Activated CD4-positive, alpha-beta T cell treated with anti-CD3 and anti-CD28 coated beads for 24 hours (primary cell): ENCODE measurements at places on chromosomes 5 and 9.

DNA sequence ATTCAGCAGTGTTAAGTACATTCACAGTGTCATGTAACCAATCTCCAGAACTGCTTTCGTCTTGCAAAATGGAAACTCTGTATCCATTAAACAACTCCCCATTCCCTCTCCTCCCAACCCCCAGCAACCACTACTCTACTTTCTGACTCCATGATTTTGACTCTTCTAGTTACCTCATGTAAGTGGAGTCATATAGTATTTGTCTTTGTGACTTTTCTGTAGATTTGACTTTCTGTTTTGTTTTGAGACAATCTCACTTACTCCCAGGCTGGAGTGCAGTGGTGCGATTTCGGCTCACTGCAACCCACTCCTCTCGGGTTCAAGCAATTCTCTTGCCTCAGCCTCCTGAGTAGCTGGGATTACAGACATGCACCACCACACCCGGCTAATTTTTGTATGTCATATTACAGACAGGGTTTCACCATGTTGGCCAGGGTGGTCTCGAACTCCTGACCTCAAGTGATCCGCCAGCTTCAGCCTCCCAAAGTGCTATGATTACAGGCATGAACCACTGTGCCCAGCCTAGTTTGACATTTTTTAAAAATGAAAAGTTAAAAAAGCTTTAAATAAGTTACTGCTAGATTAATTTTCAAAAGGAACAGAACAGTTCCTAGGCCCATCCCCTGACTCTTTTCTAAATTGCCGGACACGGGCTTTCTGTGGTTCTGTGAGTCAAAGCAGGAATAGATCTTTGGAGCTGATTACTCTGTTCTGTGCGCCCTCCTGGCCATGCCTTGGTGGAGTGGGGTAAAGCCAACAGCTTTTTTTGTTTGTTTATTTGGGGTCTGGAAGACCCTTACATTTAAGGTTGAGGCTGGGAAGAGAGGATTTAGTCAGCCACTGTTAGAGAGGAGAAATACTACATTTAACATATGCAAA lies 59.3 kb downstream of the RALGPS1 start:
- no peak for DNase-seq

DNA sequence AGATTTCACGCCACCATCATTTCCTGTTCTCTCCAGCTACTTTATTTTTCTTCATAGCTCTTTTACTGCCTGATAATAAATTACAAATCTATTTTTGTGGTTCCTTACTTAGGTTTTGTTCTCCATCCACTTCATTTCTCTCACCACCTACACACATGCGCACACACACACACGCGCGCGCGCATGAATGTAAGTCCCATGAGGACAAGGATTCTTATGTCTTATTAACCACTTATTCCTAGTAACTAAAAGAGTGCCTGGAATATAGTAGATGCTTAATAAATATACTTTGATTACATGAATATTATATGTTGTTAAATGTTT lies 116.5 kb downstream of the TRPM6 start:
- DNase-seq = peak; percentile 17

- no peak for DNase-seq
Measured at GRCh38 chr5:56549096-56549886, 266.1 kb upstream of the MAP3K1 start.

DNA sequence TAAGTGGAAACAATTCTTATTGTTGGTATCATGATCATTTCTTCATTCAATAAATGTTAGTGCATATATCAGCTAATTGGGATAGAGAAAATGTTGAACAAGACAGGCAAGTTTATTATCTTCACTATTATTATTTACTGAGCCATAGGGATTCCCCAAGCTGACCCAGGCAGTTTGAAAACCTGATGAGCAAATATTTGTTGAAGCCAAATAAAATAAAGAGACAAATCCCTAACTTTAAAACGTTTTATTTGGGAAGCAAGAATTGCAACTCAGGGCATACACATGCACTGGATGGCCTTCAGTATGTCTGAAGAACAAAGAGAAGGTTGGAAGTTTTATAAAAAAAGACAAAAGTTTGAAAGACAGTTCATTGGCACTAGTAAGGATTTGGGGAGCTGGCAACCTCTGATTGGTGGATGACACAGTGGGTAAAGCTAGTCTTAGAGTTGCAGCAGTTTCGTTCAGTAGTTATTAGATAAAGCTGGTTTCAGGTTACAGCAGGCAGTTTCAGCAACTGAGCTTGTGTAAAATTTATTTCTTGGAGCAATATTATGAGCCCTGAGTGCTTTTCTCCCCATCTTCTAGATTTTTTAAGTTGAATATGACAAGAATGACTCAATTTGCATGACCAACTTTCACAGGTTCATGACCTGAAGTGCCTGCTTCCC lies 44.7 kb upstream of the PRLR start:
- no peak for DNase-seq

DNA sequence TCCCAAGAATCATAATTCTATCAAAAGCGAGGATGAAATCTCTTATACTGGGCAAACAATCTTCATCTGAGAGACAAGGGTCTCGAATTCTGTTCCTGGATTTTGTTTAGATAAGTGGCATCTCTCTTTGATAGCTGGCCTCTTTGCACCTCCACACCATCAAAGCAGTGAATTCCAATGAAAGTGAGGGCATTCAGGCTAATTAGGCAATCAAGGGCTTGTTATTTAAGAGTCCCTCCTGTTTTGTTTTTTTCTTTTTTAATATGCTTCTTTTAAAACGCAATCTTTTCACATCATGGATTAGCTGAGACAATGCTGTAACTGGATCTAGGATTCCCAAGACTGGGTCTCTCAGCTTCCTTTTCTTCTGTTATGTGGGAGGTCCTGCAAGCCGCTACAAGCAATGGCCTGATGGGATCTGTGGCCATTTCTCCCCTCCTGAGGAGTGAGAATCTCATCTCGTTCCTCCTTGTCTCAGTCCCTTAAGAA lies 67.9 kb downstream of the TNC start:
- no peak for DNase-seq

- peak; percentile 72 for DNase-seq
Measured at GRCh38 chr5:157948738-157949410, 89.9 kb upstream of the CLINT1 start.

DNA sequence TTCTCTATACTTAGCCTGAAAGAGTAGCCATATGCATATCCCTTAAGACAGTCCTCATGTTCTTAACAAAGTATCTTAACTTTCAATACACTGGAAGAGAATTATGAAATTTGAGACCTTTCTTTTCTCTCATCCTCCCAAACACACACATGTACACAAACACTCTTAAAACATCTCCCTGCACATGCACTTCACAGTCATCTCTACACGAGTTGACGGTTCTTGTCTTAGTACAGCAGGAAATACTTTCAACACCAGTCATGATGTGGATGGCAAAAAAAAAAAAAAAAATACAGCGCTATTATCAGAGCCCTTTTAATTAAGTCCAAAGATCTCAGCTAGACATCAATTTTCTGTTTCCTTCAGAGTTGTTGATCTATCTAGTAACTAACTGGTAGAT lies 43.6 kb upstream of the PCSK1 start:
- DNase-seq = no peak

GRCh38 chr9:92990461-92990860 lies 43.1 kb downstream of the FGD3 start:
- no peak for DNase-seq

DNA sequence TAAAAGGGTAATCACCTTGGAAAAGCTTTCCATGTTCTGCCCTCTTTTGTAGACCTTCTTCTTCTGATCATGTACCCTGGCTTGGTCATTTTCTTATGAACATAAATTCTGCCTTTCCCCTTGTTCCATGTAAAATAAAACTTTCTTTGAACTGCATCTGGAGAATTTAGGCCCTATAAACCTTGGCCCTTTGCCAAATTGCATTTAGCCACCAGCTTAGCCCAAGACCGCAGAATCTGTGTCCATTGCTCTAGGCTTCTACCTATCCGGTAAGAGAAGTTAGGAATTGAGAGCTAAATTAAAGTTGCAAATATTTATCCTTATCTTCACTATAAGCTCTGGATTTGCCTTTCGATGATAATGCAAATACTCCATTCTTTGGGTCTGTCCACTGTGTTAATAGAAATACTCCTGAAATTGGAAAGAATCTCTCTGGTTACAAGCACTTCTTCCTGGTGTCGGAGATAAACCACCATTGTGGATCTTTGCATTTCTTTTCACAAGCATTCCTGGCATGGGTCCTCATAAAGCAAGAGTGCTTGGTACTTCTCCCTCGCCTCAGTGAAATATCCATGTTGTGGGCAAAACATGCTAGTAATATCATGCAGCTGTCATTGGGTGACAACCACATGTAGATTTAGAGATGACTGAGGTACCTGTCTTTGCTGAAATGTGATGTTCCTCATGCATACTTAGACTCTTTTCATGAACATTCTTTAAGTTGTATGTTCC lies 698.0 kb upstream of the WWC1 start:
- no peak for DNase-seq

GRCh38 chr5:58486290-58486689 lies 4.9 kb upstream of the GAPT start:
- DNase-seq = no peak

GRCh38 chr9:33273266-33273971 lies 8.6 kb downstream of the CHMP5 start:
- DNase-seq = no peak

GRCh38 chr5:63400079-63400478 lies 562.2 kb downstream of the HTR1A start:
- DNase-seq = no peak

GRCh38 chr5:55236800-55237199 lies 3.4 kb upstream of the CCNO start:
- DNase-seq = no peak

DNA sequence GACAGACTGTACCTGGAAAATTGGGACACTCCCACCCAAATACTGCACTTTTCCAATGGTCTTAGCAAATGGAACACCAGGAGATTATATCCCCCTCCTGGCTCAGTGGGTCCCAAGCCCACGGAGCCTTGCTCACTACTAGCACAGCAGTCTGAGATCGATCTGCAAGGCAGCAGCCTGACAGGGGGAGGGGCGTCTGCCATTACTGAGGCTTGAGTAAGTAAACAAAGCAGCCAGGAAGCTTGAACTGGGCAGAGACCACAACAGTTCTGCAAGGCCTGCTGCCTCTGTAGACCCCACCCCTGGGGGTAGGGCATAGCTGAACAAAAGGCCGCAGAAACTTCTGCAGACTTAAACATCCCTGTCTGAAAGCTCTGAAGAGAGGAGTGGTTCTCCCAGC lies 260.0 kb upstream of the ST8SIA4 start:
- DNase-seq = no peak

- no peak for DNase-seq
Measured at GRCh38 chr9:124312290-124313265, 54.8 kb downstream of the NEK6 start.

- DNase-seq = peak; percentile 19
Measured at GRCh38 chr5:35202319-35203111, 27.8 kb downstream of the PRLR start.

- no peak for DNase-seq
Measured at GRCh38 chr5:114265432-114266060, 96.3 kb upstream of the KCNN2 start.

- no peak for DNase-seq
Measured at GRCh38 chr9:107375651-107376369, 92.7 kb downstream of the RAD23B start.

DNA sequence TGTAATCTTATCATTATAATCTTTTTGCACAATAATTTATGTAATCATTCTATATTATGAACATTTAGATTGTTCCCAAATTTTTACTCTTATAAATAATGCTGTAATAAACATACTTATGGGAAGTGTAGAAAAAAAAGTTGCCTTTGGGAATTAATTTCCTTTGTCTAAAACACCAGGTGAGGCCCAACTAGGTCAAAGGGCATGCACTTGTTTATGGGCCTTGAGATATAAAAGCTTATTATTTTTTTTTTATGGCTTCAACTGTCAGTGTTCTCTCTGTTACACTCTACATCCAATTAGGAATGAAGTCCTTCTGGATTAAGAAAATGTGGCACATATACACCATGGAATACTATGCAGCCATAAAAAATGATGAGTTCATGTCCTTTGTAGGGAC lies 6.5 kb upstream of the PRLR start:
- no peak for DNase-seq

GRCh38 chr5:33938881-33939280 lies 2.7 kb downstream of the RXFP3 start:
- no peak for DNase-seq

DNA sequence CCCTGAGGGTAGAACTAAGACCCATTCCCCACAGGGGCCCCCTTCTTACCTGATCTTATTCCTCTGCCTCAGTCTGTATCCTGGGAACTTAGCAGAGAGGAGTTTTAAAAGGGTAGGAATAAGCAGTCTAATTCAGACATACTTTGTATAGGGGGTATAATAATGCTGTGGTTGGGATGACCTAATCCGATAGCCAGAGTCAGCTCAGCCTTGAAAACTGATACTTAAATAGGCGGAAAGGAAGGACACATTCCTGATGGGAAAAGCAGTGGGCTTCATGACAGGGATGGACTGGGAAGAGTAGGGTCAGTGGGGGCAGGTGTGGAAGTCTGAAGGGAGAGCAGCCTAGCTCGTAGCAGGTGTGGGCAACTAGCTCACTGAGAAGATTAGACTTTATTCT lies 52.2 kb upstream of the TESK1 start:
- no peak for DNase-seq

DNA sequence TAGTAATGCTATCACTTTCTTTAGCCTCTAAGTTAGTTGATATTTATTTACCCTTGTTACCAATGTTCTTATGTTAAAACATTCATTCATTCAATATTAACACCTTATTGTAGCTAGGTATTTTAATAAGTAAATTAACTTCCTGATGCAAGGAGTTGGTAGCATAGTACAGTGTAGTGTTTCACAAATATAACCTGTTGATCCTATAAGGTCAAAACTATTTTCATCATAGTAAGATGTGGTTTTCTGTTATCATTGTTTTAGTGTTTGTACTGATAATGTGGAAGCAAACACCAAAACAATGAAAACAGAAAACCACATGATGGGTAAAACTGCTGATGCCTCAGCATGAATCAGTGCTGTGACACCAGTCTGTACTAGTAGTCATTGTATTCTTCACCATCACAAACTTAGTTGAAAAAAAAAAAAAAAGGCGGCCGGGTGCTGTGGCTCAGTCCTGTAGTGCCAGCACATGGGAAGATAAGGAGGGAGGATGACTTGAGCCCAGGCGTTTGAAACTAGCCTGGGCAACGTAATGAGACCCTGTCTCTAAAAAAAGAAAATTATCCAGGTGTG lies 36.5 kb downstream of the ZCCHC7 start:
- no peak for DNase-seq

- DNase-seq = no peak
Measured at GRCh38 chr5:131534974-131535373, 100.1 kb downstream of the RAPGEF6 start.

DNA sequence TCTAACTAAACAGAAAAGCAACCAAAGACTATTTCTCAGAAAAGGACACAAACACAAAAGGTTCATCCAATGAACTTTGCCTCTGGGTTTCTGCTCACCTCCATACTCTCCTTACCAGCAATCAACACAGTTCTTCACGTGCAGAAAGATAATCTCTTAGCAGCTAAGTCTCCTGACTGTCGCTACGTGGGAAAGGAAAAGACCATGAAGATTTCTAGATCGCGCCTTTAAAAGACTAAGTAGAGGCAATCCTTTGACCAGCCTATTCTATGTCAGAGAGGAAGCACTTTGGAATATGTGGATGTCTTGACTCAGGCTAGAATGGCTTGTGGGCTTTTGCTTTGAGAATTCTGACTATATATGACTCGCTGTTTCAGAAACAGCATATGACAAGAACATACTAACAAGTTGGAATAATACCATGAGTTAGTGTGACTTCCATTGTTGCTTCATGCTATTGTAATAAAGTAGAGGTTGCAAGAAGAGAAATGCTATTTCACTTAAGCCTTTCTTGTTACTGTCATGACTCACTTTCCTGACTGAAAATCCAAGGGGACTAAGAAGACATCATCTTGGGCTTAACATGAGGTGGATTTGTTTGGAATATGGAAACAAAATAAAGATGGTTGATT lies 339.5 kb upstream of the RFX3 start:
- DNase-seq = no peak

GRCh38 chr5:178150977-178151734 lies 2.5 kb downstream of the NHP2 start:
- no peak for DNase-seq
